ENCODE measurements at places on chromosomes 2 and 18. TPM values are rescaled to one million over a fixed set of nuclear protein-coding genes. Genes with fewer than 3 reads are reported as not detected.

GRCh38 chr2:30255026-30255425, 23.7 kb downstream of the LBH start:
- H3K27ac ChIP-seq = no peak overlapping the region
- no peaks in the 10 kb centered on the region for H3K27me3 ChIP-seq
- no peaks in the 10 kb centered on the region for H3K36me3 ChIP-seq
- DNase-seq = no peak
- peaks cover 4% of the 10 kb centered on the region for H3K4me1 ChIP-seq
- no peak overlapping the region for H3K4me3 ChIP-seq

ADAM23 gene
- total RNA-seq = 2.5 TPM

GRCh38 chr2:9060819-9061218, 57.3 kb upstream of the MBOAT2 start:
- H3K27me3 ChIP-seq = no peaks in the 10 kb centered on the region
- no peaks in the 10 kb centered on the region for H3K36me3 ChIP-seq

- H3K4me3 ChIP-seq = no peak overlapping the region
- no peak overlapping the region for H3K27ac ChIP-seq
- H3K36me3 ChIP-seq = no peaks in the 10 kb centered on the region
- DNase-seq = no peak
- H3K27me3 ChIP-seq = no peaks in the 10 kb centered on the region
These were observed 23.2 kb upstream of the GPR17 start for GRCh38 chr2:127622561-127623387.

- no peaks in the 10 kb centered on the region for H3K36me3 ChIP-seq
- no peak overlapping the region for H3K4me3 ChIP-seq
- DNase-seq = peak; percentile 24
- H3K27me3 ChIP-seq = no peaks in the 10 kb centered on the region
- H3K27ac ChIP-seq = no peak overlapping the region
These were observed 79.1 kb downstream of the TWIST2 start for GRCh38 chr2:238926761-238927611.

DNA sequence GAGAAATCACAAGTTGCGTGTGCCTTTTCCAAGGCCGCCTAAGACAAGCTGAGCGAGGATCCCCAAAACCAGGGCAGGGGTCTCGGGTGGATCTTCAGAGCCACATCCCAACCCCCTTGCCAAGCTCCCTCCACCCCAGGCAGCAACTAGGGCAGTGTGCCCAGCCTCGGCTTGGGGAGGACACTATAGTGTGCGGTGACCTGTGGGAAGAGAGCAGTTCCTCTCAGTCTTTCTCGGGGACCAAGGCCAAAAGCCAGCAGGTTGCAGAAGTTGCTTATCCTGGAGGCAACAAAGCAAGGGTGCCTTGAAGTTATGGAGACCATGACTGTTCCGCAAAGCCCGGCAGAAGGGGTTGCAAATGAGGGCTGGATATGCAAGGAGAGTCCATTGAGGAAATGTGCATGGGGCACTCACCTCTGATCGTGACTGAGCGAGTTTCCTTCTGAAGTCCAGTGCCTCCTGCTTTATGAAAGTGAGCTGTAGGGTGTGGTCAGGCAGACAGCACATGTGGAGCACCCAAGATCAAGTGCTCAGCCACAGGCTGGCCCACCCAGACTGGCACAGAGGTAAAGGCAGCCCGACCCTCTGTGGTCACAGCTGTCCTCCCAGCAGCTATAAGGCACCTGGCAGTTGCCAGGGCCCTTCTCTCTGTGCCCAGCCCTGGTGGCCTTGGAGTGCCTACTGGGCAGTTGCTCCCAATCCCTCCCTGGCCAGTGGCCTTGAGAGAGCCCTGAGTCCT, 260.5 kb downstream of the ATAD2B start:
- no peaks in the 10 kb centered on the region for H3K27me3 ChIP-seq
- H3K4me1 ChIP-seq = no peaks in the 10 kb centered on the region
- no peak for DNase-seq
- no peak overlapping the region for H3K4me3 ChIP-seq
- no peak overlapping the region for H3K27ac ChIP-seq
- no peaks in the 10 kb centered on the region for H3K36me3 ChIP-seq

REG3G gene
- total RNA-seq = not detected

DNA sequence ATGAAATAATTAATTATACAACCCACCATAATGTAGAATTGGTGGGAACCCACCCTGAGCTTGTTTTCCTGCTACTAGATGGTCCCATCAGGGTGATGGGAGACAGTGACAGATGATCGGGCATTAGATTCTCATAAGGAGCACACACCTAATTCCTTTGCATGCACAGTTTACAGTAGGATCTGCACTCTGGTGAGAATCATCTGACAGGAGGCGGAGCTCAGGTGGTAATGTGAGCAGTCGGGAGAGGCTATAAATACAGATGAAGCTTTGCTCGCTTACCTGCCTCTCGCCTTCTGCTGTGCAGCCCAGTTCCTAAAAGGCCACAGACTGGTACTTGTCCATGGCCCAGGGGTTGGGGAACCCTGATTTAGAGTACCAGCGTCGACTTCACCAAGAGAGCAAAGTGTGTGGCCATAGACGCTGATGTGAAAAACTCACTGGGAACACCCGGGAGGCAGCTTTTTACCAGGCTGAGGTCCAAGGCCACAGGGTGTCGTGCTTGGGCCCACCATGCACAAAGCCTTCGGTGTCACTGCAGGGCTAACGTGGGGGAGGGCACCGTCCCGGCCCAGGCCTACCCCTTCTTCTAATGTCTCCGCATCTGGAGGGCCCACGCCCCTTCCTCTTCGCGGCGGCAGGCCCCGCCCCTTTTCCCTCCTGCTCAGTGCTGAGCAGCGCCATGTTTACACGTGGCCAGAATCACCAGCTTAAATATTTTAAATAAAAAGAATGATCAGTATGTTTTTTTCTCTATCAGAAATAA, 296.8 kb upstream of the HDAC4 start:
- H3K4me1 ChIP-seq = no peaks in the 10 kb centered on the region
- H3K27ac ChIP-seq = no peak overlapping the region
- H3K36me3 ChIP-seq = no peaks in the 10 kb centered on the region
- no peak for DNase-seq
- no peak overlapping the region for H3K4me3 ChIP-seq

FKBP1B gene
- 16.3 TPM for total RNA-seq

DNA sequence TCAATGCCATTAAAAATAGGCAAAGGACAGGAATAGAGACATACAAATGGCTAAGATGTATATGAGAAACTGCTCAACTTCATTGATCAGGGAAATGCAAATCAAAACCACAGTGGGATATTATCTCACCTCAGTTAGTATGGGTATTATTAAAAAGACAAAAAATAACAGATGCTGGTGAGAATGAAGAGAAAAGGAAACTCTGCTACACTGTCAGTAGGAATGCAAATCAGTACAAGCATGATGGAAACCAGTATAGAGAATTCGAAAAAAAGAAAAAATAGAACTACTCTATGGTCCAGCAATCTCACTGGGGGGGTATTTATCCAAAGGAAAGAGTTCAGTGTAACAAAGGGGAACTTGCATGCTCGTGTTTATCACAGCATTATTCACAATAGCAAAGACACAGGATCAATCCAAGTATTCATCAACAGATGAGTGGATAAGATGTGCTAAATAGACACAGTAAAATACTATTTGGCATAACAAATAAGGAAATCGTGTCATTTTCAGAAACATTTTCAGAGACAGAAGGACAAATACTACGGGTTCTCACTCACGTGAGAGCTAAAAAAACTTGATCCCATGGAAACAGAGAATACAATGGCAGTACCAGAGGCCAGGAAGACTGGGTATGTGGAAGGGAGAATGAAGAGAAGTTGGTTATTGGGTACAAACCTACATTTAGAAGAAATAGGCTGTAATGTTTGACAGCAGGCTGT, 60.6 kb downstream of the CCDC74A start:
- no peak overlapping the region for H3K27ac ChIP-seq
- no peak overlapping the region for H3K4me3 ChIP-seq
- no peak for DNase-seq
- H3K36me3 ChIP-seq = no peaks in the 10 kb centered on the region
- H3K27me3 ChIP-seq = no peaks in the 10 kb centered on the region

GREB1 gene
- 1.7 TPM for total RNA-seq

RASGRP3 gene
- total RNA-seq = 1.9 TPM

DNA sequence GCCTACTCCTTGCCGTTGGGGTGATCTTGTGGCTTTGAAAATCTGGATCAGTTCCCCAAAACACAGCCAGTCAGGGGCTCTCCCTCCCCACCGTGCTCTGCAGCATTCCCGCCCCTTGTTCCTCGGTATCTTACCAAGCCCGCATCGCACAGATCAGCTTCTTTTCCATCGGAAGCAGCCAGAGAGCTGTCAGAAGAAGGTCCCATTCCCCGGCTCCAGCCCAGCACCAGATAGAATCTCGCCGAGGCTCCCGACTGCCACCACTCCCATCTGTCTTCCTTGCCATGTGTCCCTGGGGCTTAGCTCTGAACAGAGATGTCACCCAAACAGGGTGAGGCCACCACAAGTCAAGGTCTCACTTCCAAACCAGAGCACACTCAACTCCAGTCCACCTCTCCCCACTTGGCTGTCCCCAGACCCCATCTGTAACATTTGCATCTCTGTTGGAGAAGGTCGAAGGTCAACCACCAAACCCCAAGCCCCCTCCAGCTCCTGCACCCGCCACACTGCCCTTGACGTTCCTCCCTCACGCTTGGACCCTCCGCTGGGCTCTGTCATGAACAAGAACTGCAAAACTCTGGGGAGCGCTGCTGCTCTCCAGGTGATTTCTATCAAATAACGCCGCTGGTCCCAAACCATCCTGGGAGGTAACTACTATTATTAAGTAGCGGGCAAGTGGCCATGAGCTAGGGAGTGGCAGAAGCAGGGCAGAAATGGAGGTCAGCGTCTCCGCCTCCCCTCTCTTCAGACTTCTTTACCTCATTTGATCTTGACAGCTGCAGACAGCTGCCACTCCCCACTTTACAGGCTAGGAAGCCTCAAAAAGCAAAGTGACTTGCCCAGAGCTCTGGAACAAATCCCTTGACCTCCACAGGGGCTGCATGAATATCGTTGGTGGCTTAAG, 70.0 kb upstream of the TAF1B start:
- no peaks in the 10 kb centered on the region for H3K36me3 ChIP-seq
- H3K4me1 ChIP-seq = no peaks in the 10 kb centered on the region
- no peaks in the 10 kb centered on the region for H3K27me3 ChIP-seq

EML6 gene
- total RNA-seq = 5.9 TPM

DNA sequence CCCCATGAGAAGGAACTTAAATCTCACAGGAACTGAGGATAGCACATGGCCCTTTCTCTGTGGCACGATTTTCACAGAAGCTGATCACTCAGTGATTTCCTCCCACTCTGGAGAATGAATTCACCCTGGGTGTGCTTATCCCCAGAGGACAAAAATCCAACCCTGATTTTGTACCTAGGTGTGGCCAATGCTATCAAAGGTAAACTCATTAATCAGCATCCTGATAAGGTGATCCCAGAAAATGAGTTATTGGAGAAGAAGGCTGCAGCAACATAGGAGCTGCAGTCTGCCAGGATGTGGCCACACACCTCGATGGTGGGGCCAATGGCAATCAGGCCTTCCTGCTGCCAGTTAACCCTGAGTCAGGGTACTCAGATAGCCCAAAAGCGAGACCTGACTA, 8.2 kb upstream of the SULT1C2 start:
- H3K27me3 ChIP-seq = no peaks in the 10 kb centered on the region
- H3K27ac ChIP-seq = no peak overlapping the region
- DNase-seq = no peak
- no peaks in the 10 kb centered on the region for H3K36me3 ChIP-seq
- no peak overlapping the region for H3K4me3 ChIP-seq

DYNAP gene
- total RNA-seq = not detected

Measured in Peyer's patch (tissue), 4 donors.